ENCODE measurements at places on chromosomes 11 and 22.
A peak's percentile ranks its signal among the peaks of the same experiment; 100 is the strongest.

- DNase-seq = peak; percentile 30
Measured at GRCh38 chr11:16194566-16194965, 161.8 kb downstream of the SOX6 start.

DNA sequence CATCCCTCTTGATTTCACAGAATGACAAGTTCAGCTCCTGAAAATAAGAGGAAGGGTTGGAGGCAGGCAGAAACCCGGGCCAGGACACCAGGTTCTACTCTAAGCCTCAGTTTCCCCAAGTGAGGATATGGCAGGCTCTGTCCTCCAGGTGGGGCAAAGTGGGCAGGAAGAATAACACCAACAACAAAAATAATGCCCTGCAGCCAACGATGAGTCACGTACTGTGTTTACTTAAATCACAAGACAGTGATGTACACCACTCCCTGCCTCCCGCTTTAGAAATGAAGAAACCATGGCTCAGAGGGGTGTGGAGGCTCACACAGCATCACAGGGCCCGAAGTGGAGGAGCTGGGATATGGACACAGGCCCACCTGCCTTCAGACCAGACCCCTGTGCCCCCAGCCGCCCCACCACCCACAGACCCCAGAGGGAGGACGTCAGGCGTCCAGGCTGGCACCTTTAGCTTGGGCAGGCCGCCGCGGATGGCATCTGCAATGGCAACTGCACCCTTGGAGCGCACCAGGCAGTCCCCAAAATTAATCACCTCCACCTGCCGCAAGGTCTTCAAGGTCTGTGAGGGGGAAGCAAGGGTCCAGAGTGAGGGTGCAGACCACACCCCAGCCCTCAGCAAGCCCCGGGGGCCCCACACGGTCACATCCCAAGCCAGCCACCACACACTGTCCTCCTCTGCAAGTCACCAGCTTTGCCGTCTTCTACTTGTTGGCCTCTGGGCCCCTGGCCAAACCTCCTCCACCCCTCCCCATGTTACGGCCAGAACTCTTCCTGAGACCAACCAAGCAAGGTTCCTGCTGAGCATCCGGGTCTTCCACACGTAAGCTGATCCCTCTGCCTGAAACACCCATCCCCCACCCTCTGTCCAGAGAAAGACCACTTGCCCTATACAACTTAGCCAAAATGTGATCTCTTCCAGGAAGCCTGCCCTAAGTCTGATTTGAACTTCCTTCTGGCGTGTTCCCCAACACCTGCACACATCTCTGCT is 15.8 kb upstream of the CHADL start:
- DNase-seq = no peak

DNA sequence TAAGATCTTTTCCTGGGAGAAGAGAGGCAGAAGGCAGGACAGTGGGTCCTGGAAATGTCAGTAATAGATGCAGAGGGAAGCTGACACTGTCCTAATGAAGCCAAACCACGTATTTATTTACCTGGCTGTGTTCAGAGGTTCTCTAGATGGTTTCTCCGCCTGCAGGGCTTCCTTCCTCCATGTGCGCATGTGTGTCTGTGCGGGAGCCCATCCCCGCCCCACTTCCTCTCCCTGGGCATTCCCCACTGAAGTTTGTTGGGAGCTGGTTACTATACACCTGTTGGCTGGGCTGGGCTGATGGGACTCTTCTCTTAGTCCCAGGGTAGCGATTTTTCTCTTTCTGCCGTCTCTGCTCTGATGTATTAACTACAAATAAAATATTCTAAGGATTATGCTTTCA is 204.9 kb upstream of the TBCEL start:
- DNase-seq = peak; percentile 38

GRCh38 chr22:24973872-24974271 is 21.4 kb downstream of the KIAA1671 start:
- DNase-seq = no peak
